ENCODE measurements at places on chromosomes 1 and 21.
A peak's percentile ranks its signal among the peaks of the same experiment; 100 is the strongest.

- DNase-seq: no peak
Observed at GRCh38 chr1:65148548-65149350, 746 bp downstream of the AK4 start.

DNA sequence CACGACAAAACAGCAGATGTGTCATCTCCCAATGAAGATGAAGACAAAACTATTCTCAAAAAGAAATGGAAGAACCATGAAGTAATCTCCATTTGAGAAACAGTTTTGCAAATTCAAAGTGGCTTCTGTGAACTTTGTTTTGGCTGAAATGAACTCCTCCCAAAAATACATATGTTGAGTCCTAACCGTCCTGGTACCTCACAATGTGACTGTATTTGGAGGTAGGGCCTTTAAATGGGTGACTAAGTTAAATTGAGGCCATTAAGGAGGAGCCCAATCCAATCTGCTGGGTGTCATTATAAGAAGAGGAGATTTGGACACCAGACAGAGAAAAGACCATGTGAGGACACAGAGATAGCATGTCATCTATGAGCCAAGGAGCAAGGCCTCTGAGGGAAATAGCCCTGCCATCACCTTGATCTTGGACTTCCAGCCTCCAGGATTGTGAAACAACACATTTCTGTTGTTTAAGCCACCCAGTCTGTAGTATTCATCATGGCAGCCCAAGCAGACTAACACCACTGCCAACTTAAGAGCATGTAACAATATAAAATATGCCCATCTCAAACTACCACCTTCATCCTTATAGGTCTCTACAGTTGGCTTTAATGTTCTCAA is 38.3 kb upstream of the KCNE1 start:
- DNase-seq: no peak

DNA sequence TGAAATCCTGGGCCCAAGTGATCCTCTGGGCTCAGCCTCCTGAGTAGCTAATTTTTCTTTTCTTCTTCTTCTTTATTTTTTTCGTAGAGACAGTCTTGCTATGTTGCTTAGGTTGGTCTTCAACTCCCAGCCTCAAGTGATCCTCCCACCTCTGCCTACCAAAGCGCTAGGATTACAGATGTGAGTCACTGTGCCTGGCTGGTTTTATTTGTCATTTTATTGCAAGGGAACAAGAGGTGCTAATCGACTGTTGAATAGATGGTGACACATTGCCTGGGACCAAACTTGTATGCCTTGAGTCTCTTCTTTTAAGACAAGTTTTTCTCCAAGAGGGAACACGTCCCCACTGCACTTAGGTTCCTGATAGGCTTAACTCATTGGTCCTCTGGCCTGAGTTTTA is 20.0 kb upstream of the KLHDC8A start:
- DNase-seq: no peak

DNA sequence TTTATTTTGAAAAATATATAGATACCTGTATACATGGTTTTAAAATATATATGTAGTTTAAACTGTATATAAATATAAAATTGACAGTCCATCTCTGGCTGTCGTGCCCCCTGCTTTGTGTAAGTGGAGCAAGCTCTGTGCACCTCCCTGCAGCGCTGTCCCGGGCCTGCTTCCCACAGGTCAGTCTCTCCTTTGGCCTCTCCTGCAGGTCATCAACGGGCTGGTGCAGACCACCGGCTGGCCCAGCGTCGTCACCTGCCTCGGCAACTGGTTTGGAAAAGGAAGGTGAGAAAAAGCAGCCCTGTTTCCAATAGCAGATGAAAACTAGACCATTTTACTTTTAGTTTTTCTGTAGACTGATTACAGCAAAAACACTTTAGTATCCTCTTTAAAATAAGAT is 28.5 kb downstream of the SLC37A1 start:
- DNase-seq: no peak

GRCh38 chr1:171998711-171999110 is 157.4 kb downstream of the DNM3 start:
- DNase-seq: no peak

- DNase-seq: peak; percentile 74
Observed at GRCh38 chr1:228487336-228488124, at the start of gene RNF187. Gene RNF187, plus strand, starts transcription at chr1:228487382.

DNA sequence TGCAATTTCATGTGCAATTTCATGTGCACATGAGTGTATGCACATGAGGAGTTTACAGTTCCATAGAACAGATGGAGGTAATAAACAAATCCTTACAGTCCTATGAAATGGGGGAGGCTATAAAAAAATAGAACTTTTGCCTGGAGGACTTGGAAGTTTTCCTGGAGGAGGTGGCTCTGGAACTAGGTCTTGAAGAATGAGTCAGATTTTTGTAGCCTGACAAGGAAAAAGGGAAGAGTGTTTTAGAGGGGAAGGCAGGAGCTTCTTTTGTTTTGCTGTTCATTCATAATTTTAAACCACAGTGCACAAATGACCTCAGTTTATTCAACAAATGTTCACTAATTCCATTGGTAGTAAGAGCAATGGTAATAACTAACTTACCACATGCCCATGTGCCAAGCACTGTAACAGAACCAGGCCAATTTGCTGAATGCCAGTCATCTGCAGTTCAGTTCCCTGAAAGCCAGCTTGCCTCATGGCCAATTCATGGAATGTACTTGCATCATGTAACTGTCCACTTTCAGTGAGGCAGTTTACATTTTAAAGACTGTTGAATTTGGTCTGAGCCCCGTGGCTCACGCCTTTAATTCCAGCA is 2.7 kb downstream of the DIO1 start:
- DNase-seq: no peak

- no peak for DNase-seq
Observed at GRCh38 chr1:44425341-44426082, 20.5 kb downstream of the RNF220 start.

DNA sequence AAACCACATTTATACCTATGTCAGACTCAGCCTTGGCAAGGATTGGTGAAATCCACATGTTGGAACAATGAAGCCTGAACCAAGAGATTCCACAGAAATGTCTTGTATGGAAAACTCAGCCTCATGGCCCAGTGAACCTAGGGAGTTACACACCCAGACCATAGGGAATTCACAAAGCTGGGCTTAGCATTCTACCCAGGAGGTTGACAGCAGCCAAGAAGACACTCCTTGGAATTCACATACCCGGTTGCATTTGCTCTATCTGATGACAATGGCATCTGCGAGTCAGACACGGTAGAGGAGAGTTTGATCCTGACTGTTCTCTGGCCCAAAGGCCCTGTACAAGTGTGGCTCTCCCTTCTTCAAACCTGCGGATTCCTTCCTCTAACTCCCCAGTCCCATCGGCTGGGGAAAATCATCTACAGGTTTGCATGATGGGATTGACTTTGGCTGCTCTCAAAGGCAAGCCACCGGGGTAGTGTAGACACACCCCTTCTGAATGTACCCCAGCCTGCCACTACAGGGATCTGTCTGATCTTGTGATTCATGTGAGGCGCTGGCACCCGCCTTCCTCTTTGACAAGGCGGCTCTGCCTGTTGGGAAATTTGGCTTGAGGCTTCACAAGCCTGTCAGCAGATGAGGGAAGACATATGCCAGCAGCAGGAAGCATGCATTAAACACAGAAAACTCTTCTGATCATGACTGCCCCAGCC is 297.3 kb upstream of the KAZN start:
- DNase-seq: no peak

DNA sequence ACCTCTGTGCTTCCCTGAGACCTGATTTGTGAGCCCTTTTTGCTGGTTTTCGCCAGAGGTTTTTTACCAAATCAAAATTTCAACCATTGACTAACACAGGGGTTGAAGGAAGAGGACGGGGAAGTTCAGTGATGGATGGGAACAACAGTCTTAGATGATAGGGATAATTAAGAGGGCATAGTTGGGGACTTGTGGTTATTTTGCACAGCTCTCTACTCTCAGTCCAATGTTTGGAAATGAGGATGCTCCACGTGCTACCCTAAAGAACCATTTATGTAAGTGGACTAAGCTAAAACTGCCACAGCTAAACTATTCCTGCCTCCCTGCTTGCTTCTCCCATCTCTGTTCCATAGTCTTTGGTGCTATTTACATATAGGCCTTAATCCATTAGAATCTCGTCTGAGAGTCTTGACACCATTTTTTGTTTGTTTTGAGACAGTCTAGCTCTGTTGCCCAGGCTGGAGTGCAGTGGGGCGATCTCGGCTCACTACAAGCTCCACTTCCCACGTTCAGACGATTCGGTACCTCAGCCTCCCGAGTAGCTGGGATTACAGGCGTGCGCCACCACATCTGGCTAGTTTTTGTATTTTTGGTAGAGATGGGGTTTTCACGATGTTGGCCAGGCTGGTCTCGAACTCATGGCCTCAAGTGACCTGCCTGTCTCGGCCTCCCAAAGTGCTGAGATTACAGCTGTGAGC is 684 bp upstream of the MCL1 start:
- no peak for DNase-seq

GRCh38 chr1:228512781-228513198 is 25.6 kb downstream of the RNF187 start:
- no peak for DNase-seq

- no peak for DNase-seq
Observed at GRCh38 chr1:235429143-235429542, 61.9 kb downstream of the TBCE start.

GRCh38 chr21:33695813-33696212 is 53.5 kb downstream of the ITSN1 start:
- no peak for DNase-seq

DNA sequence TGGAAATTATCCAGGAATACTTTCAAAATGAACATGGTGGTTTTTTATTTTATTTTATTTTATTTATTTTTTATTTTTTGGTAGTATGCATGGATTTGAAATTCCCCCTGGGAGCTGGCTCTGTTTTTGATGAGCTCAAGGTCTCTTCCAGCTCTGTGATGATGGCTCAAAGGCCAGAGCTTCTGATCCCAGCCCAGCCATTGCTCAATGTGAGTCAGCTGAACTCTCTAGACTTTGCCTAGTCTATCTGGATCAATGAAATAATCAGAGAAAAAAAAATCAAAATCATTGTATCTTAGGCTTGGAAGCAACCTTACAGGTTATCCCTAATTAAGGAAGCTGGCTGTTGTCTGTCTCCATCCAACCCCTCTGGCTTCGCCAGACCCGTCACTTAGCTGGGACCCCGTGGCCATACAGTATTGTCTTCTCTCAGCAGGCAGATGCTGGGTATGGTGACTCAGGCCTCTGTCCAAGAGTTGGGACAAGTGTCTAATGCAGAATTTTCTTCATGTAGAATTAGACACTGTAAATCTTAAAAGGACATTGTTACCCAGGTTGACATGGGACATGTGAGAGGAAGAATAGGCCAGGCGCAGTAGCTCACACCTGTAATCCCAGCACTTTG is 90.2 kb upstream of the LPGAT1 start:
- DNase-seq: no peak

- DNase-seq: no peak
Observed at GRCh38 chr1:199851439-199852140, 175.9 kb upstream of the NR5A2 start.

- DNase-seq: no peak
Observed at GRCh38 chr21:42587036-42587435, 66.4 kb upstream of the PDE9A start.

DNA sequence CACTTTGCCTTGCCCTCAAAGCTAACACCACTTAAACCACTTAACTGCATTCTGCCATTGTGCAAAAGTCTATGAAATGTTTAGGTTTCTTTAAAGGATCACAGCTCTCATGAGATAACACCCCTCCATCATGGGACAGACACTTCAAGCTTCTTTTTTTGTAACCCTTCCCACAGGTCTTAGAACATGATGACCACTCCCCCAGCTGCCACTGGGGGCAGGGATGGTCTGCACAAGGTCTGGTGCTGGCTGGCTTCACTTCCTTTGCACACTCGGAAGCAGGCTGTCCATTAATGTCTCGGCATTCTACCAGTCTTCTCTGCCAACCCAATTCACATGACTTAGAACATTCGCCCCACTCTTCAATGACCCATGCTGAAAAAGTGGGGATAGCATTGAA is 7.7 kb downstream of the ADAMTS1 start:
- no peak for DNase-seq

- DNase-seq: no peak
Observed at GRCh38 chr1:92447033-92447681, 39.6 kb downstream of the GFI1 start.

GRCh38 chr21:38314558-38314957 is 57.8 kb downstream of the KCNJ15 start:
- no peak for DNase-seq

GRCh38 chr1:208497866-208498541 is 253.8 kb upstream of the PLXNA2 start:
- DNase-seq: no peak

Measured in T-helper 9 cell (primary cell).